Activated T-helper 2 cell treated with anti-CD3 and anti-CD28 coated beads, Interferon-gamma antibody, Interleukin-2, Interleukin-4, amounts not matched to agents 10 μg/mL and 5 μg/mL and 100 μg/mL, durations not matched to agents 14 hours and 24 hours and 36 hours (primary cell): ENCODE measurements at places on chromosomes 3 and 15. TPM values are rescaled to one million over a fixed set of nuclear protein-coding genes. Genes with fewer than 3 reads are reported as not detected.
A peak's percentile ranks its signal among the peaks of the same experiment; 100 is the strongest.

XYLB gene
- total RNA-seq, result 8.6 and 11.8 TPM in 2 replicates

GPR160 gene
- 7.7 and 9.6 TPM in 2 replicates for total RNA-seq

ARPIN gene
- not detected in 2 replicates for total RNA-seq

GOLGA8G gene
- total RNA-seq, result not detected in 2 replicates

FANCD2 gene
- 54.4 and 55.1 TPM in 2 replicates for total RNA-seq

DNA sequence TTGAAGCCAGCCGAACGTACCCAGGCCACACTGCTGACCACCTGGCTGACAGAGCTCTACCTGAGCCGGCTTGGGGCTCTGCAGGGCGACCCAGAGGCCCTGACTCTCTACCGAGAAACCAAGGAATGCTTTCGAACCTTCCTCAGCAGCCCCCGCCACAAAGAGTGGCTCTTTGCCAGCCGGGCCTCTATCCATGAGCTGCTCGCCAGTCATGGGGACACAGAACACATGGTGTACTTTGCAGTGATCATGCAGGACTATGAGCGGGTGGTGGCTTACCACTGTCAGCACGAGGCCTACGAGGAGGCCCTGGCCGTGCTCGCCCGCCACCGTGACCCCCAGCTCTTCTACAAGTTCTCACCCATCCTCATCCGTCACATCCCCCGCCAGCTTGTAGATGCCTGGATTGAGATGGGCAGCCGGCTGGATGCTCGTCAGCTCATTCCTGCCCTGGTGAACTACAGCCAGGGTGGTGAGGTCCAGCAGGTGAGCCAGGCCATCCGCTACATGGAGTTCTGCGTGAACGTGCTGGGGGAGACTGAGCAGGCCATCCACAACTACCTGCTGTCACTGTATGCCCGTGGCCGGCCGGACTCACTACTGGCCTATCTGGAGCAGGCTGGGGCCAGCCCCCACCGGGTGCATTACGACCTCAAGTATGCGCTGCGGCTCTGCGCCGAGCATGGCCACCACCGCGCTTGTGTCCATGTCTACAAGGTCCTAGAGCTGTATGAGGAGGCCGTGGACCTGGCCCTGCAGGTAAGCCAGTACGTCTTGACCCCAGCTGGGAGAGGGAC, 6.2 kb downstream of the VPS18 start:
- no peak overlapping the region for H3K4me3 ChIP-seq
- H3K27me3 ChIP-seq, result no peaks in the 10 kb centered on the region
- DNase-seq, result no peak
- peaks cover 12% of the 10 kb centered on the region for H3K4me1 ChIP-seq
- no peak overlapping the region for H3K27ac ChIP-seq

GRCh38 chr3:99430348-99431134, 207.9 kb upstream of the COL8A1 start:
- H3K36me3 ChIP-seq, result no peaks in the 10 kb centered on the region
- DNase-seq, result no peak
- no peak overlapping the region for H3K27ac ChIP-seq

DNA sequence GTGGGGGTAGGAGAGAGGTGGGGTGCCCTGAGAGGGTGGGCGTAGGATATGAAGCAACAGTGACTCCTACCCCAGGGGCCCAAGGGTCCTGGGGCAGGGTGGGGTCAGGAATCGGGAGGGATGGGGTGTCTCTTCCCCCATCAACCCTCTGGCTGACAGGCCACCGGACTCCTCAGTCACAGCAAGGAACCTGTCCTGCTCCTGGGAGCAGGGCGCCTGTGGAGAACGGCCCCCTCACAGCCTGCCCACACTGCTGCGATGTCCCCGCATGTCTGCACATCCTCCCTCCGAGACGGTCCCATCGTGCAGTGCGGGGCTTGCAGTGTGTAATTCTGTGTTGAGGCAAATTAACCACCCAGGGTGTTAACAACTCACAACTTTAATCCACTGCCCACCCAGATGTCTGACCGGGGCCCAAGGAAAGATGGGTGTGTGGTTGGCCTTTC, 2.7 kb downstream of the TM4SF19 start:
- no peak overlapping the region for H3K4me3 ChIP-seq
- H3K4me1 ChIP-seq, result peaks cover 1% of the 10 kb centered on the region
- no peaks in the 10 kb centered on the region for H3K36me3 ChIP-seq
- H3K27me3 ChIP-seq, result peaks cover 3% of the 10 kb centered on the region
- no peak for DNase-seq
- no peak overlapping the region for H3K27ac ChIP-seq

DNA sequence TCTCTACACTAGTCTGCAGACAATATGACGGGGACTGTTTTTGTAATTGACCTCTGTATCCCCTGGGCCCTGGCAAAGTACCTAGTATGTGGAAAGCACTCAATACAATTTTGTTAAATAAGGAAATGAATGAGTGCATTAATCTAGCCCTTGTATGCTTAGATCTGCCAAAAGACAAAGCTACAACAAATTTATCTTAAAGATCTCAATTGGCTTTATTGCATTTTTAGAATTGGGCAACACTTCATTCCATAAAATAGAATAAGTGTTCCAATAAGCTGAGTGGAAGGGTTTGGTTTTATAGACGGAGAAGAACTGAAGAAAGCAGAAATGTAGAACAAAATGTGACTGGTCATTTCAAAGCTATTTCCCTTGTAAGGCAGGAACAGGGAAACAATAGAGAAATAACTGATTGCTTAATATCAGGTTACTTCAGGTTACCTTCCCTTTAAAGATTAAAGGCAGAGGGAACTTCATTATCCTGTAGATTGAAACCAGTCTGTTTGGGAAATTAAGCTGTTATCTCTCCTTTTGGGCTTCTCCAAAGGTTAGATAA, 108.3 kb upstream of the MME start:
- no peak for DNase-seq
- no peak overlapping the region for H3K27ac ChIP-seq
- no peaks in the 10 kb centered on the region for H3K4me1 ChIP-seq
- H3K36me3 ChIP-seq, result no peaks in the 10 kb centered on the region
- H3K4me3 ChIP-seq, result no peak overlapping the region
- H3K27me3 ChIP-seq, result no peaks in the 10 kb centered on the region

DNA sequence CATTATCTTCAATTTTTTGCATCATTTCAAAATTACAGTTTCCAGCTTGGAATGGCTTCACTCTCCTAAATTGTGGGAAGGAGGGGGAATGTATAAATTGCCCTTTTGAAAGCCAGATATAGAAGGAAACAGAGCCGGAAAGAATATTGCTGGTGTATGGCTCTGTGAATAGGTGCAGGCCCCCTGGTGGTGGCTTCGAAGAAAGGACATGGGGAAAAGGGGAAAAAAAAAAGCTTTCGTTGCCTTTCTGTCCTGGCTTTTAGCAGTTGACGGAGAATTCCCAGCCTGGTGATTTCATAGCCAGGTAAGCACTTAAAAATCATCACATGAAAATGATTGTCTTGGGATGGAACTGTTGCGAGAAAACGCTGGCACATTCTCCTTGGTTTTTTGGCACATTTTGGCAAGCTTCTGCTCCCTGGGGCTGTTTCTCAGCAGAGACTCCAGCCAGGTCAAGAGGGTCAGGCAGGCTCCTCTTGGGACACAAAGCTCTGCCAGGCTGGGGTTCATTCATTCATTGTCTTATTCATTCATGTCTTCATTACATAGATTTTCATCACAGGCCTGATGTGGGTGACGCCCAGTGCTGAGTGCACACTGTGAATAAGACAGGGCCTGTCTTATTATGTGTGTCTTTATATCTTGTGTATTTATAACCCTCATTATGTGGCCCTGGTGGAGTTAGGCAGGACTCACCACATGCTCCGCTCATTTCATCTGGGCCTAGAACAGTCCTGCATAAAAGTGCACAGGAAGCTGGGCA, 300.0 kb upstream of the TPM1 start:
- no peaks in the 10 kb centered on the region for H3K36me3 ChIP-seq
- no peak for DNase-seq
- no peak overlapping the region for H3K4me3 ChIP-seq
- H3K4me1 ChIP-seq, result peaks cover 2% of the 10 kb centered on the region
- no peak overlapping the region for H3K27ac ChIP-seq

GRCh38 chr3:111577113-111577512, 18.0 kb downstream of the ZBED2 start:
- no peak for DNase-seq
- H3K36me3 ChIP-seq, result peaks cover 79% of the 10 kb centered on the region
- H3K27ac ChIP-seq, result peak overlapping the region; percentile 38
- peaks cover 65% of the 10 kb centered on the region for H3K4me1 ChIP-seq

GRCh38 chr15:42069025-42069424, 25.3 kb downstream of the PLA2G4D start:
- no peak overlapping the region for H3K27ac ChIP-seq
- DNase-seq, result no peak

DNA sequence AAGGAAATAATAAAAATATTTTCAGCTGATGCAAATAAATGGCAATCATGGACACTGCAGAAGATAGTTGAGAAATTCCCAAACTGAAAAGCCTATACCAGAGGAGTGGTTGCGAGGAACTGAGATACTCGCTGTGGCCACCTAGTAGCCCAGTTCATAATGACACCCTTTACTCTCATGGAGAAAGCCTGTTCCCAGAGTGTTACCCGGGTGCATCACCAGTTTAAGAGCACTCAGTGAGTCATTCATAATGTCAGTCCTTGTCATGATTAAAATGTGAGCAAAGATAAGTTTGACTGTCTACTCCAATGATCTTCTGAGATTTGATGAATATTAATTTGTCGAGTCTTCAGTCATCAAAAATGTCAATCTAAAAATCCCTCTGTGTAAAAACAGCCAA, 138.4 kb upstream of the LRRC3B start:
- no peak overlapping the region for H3K27ac ChIP-seq
- DNase-seq, result no peak
- no peaks in the 10 kb centered on the region for H3K36me3 ChIP-seq
- H3K4me1 ChIP-seq, result no peaks in the 10 kb centered on the region
- H3K27me3 ChIP-seq, result no peaks in the 10 kb centered on the region

- H3K36me3 ChIP-seq, result peaks cover 35% of the 10 kb centered on the region
- peak overlapping the region; percentile 94 for H3K27ac ChIP-seq
- peak overlapping the region; percentile 93 for H3K4me3 ChIP-seq
- H3K4me1 ChIP-seq, result peaks cover 22% of the 10 kb centered on the region
- peak; percentile 66 for DNase-seq
Measured at GRCh38 chr3:49723296-49723627, 489 bp downstream of the GMPPB start.

- DNase-seq, result no peak
- no peak overlapping the region for H3K4me3 ChIP-seq
- H3K27me3 ChIP-seq, result no peaks in the 10 kb centered on the region
- no peak overlapping the region for H3K27ac ChIP-seq
- H3K36me3 ChIP-seq, result no peaks in the 10 kb centered on the region
- no peaks in the 10 kb centered on the region for H3K4me1 ChIP-seq
Measured at GRCh38 chr3:89256882-89257281, 149.5 kb downstream of the EPHA3 start.

DNA sequence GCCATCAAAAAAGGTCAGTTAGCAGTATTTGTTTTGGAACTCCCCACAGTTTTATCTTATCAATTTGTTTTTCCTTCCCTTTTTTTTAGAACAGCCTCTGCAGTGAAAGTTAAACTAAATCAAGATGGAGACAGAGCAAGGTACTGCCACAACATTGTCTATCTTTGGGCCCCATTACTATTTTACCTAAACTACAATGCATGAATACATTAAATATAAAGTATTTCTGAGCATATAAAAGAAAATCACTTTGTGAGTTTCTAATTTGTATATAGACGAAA, 139.5 kb downstream of the MEIS2 start:
- no peaks in the 10 kb centered on the region for H3K36me3 ChIP-seq
- no peak for DNase-seq
- H3K27ac ChIP-seq, result no peak overlapping the region
- H3K4me3 ChIP-seq, result no peak overlapping the region
- H3K27me3 ChIP-seq, result no peaks in the 10 kb centered on the region

DNA sequence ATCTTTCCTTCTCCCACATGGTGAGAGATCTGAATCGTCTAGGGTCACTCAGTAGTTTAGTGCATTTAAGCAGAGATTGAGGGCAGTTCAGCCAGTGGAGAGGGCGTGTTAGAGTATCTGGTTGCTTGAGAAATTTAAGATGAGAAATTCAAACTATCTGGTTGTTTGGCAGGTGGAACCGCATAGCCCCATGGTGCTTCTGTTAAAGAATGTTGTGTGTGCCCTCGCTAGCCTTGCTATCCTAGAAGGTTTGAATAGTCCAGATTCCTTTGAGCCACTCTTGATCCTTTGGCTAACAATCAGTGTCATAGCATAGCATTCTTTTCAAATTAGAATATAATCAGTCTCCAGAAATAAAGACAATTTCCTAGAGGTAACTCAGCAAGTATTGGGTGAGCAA, 32.1 kb downstream of the ABHD17C start:
- H3K27me3 ChIP-seq, result no peaks in the 10 kb centered on the region
- DNase-seq, result no peak
- no peak overlapping the region for H3K4me3 ChIP-seq

DNA sequence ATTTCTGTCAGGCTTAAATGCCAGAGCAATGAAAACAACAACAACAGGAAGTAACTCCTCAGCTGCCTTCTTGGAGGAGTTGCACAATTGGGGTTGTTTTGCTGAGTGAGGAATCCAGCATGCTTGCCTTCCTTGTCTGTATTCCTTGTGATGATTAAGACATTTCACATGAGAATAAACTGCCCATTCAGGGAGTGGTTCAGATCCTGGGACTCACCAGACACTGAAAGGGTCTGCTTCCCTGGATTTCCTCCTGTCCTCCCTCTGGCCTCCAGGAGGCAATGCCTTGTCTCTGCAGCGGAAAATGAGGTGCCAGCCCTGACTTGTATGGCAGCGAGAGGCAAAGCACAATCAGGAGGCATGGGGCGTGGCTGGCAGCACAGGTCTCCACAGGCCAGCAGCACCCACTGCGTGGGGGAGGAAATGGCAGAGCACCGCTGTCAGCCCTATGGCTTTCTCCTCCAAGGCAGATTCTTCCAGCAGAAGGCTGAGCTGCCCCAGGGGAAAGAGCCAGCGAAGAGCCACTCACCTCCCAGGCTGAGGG, 41.5 kb downstream of the RBP2 start:
- H3K4me3 ChIP-seq, result no peak overlapping the region
- DNase-seq, result no peak
- no peak overlapping the region for H3K27ac ChIP-seq
- H3K27me3 ChIP-seq, result no peaks in the 10 kb centered on the region

GRCh38 chr3:113498221-113499005, 16.5 kb downstream of the SPICE1 start:
- DNase-seq, result no peak
- no peaks in the 10 kb centered on the region for H3K27me3 ChIP-seq
- H3K27ac ChIP-seq, result no peak overlapping the region

- H3K27me3 ChIP-seq, result no peaks in the 10 kb centered on the region
- H3K4me1 ChIP-seq, result no peaks in the 10 kb centered on the region
- no peak overlapping the region for H3K27ac ChIP-seq
- no peak overlapping the region for H3K4me3 ChIP-seq
Measured at GRCh38 chr3:147130461-147130860, 275.9 kb downstream of the ZIC4 start.

- no peak overlapping the region for H3K27ac ChIP-seq
- peaks cover 3% of the 10 kb centered on the region for H3K27me3 ChIP-seq
- H3K36me3 ChIP-seq, result peaks cover 2% of the 10 kb centered on the region
- no peak overlapping the region for H3K4me3 ChIP-seq
- no peak for DNase-seq
- peaks cover 10% of the 10 kb centered on the region for H3K4me1 ChIP-seq
Measured at GRCh38 chr3:29169451-29169850, 111.4 kb upstream of the RBMS3 start.
